ENCODE measurements at places on chromosomes 5 and 9.

- DNase-seq, result no peak
Observed at GRCh38 chr5:59421986-59422941, 471.3 kb downstream of the PDE4D start.

DNA sequence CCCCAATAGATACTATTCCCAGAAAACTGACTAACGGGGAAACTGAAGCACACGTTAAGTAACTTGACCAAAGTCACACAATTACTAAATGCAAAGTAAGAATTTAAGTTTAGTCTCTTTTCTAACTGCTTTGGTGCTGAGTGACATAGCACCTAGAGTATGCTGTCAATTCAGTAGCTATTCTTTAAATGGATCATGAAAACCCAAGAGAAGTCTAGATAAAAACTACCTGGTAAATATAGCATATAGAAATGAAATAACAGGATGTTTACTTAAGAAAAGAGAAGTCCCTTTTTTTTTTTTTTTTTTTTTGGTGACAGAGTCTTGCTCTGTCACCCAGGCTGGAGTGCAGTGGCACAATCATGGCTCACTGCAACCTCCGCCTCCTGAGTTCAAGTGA, 129.2 kb downstream of the PDE4D start:
- no peak for DNase-seq

DNA sequence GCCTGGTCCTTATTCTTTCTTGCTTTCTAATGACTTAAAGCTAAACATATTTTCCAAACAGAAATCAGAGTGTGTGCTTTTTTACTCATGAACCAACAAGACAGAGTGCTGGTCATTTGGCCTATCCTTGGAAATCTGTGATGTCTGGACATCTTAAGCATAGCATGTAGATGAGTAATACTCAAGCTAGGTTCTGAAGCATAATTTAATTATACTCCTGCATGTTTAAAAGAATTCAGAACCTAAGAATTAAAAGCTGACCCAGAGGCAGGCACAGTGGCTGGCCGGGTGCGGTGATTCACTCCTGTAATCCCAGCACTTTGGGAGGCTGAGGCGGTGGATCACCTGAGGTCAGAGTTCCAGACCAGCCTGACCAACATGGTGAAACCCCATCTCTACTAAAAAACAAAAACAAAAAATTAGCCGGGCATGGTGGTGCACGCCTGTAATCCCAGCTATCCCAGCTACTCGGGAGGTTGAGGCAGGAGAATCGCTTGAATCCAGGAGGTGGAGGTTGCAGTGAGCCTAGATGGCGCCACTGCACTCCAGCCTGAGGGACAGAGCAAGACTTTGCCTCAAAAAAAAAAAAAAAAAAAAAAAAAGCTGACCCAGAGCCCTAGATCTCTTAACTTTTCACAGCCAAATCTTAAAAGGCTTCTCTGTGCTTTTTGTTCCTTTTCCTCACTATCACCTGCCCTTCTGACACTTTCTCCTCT, 16.2 kb upstream of the TJP2 start:
- peak; percentile 22 for DNase-seq

DNA sequence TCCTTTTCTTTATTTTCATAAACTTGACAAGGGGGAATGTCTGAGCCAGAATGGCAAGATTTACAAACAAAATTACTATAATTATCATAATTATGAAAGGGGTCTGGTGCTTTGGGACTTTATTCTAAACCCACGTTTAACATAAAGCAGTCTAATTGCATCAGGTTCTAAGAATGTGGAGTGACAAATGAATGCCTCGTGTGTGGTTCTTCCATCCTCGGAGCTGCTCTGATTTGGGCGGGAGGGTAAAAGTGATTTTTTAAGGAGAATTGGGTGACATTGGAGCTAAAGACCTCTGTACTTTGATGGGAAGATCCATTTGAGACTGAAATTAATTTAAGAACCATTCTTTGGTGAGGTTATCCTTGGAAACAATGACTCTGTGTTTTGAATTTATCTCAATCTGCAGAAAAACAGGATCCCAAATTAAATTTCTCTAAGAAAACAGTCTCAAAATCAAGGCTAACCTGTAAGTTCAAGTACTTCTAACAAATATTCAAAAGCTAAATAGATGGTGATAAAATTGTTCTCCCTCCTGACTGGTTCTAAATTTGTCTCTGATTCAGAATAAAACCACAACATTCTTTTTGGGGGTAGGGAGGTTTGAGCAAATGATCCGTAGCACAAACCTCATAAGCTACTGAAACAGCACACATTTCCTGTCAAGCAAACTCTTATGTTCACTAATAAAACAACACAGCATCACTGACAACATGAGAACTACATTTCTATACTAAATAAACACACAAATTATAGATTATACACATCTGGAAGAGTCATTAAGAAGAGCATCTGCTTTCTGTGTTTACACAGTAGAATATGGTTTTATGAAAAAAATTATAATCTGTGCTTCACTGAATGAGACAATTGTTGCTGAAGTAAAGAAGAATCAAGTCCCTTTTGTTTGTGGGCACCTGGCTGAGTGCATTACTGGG, 85.5 kb downstream of the DCP2 start:
- DNase-seq, result no peak

DNA sequence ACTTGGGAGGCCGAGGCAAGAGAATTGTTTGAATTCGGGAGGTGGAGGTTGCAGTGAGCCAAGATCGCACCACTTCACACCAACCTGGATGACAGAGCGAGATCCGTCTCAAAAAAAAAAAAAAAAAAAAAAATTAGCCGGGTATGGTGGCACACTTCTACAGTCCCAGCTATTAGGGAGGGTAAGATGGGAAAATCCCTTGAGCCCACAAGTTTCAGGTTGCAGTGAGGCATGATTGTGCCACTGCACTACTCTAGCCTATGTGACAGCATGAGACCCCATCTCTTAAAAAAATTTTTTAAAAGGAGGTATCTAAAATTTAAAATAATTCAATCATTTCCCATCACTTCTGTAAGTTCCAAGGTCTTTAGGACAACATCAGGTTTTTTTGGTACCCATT, 26.0 kb downstream of the PSIP1 start:
- no peak for DNase-seq

GRCh38 chr5:81205058-81205457, 28.1 kb upstream of the CKMT2 start:
- no peak for DNase-seq

DNA sequence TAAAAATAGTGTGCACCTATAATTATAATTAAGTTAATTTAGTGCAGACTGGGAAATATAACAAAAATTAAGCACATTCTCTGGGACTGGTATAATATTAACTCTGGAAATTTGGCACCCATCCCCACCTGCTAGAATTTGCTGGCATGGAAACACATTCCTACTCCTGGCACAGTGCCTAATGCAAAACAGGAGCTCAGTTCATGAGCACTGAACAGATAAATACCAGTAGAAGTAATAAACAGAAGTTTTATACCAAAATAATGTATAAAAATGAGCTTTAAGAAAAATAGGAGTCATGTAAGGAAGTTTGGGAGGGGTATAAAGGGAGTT, 23.7 kb upstream of the NPR3 start:
- DNase-seq, result no peak

- DNase-seq, result no peak
Observed at GRCh38 chr5:138029501-138029900, 3.4 kb downstream of the FAM13B start.

Measured in T1000 (cell line).